ENCODE measurements at places on chromosomes 1 and 21.
A peak's percentile ranks its signal among the peaks of the same experiment; 100 is the strongest.

DNA sequence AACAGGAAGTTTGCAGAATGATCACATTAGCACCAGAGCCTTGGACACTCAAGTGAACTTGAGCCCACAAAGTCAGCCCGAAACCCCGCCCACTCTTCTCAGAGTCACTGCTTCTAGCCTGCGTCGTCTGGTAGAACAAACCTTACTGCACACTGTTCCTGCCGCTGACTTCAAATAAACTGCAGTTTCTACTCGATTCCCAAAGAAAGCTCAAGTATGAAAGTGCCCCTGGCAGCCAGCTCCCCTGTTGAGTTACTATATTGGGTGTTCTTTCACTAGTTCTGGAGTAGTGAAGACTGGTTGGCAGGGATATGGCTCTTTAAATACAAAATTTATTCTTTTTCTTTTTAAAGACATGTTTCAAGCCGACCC is 164.7 kb downstream of the GALNT2 start:
- DNase-seq = peak; percentile 39

DNA sequence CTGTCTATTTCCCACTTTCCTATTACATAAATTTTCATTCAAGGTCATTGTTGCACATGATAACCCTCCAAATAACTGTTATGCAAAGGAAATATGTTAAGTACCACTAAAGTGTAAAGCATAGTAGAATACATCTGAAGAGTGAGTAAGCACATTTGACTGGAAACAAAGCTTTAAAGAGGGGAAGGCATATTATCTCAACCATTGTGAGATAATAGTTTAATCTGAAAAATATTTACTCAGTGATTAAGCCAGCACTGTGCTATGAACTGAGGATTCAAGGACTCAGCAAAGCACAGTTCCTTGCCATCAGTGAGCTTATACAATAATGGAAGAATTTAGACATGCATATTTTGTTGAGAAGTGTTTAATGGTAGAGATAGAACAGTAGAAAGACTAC is 127.4 kb downstream of the HMCN1 start:
- no peak for DNase-seq

DNA sequence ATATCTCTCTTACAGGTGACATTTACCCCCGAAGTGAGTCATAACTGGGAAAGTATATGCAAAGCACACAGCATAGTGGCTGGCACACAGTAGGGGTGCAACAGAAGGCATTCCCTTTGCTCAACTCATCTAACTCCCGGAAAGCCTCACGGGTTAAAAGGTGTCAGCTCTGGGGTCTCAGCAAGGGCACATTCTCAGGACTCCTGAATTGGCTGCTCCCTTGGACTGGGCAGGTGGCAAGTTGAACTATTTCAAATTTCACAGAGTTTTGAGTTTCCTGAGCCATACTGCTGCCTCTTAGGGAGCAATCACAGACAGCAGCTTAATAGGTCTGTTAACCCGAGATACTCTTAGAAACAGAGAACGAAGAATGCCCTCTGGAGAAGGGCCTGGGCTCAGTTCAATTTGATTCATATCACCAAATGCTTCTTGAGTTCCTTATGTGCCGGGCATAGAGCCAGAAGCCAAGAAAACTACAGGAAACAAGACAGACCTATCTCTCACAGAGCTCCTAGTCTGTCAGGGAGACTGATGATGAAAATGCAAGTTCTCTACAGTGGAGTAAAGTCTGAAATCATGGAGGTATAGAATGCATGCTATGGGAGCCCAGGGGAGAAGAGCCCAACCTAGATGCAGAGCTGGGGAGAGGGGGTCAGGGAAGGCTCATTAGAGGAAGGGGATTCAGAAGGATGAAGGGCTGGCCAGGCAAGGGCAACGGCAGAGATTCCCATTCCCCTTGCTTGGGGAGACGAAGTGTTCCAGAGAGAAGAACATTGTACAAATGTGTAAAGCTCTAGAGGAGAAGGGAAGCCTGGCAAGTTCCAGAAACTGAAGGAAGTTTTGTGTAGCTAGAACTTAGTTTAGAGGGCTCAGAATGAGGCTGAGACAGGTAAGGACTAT is 143.9 kb upstream of the HMGB4 start:
- DNase-seq = no peak

DNA sequence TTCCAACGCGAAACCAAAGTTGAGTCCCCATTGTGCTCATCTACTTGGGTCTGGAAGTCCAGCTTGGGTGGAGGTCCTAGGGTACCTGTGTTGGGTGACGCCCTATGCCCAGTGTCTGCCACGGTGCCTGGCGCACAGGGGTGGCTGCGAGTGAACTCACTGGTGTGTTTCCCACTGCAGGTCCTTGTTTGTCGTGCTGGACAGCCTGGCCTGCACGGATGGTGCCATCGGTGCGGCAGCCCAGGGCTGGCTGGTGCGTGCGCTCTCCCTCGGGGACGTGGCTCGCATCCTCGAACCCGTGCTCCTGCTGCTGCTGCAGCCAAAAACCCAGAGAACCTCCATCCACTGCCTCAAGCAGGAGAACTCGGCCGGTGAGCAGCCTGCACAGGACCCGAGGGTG is 80.4 kb upstream of the MORC3 start:
- no peak for DNase-seq

- no peak for DNase-seq
Measured at GRCh38 chr1:11923069-11923826, 3.0 kb downstream of the KIAA2013 start.

DNA sequence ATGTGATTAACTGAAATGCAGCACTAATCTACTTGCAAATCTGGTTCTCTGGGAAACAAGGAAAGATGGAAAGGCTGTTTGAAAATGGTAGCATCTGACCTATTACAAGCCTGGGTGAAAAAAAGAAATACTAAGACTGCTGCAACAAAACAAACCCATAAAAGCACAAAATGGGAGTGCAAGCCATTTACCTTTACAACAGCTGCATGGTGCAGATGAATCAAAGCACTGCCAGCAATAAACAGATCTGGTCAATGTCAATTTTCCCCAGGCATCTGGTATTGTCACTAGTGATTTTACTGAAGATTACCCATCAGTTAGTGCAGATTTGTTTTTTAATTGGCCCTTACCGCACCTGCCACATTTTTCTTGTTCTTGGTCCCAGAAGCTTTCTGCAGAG is 1341.7 kb downstream of the PLA2G4A start:
- DNase-seq = no peak

- no peak for DNase-seq
Measured at GRCh38 chr1:54376430-54377039, 29.7 kb downstream of the SSBP3 start.

DNA sequence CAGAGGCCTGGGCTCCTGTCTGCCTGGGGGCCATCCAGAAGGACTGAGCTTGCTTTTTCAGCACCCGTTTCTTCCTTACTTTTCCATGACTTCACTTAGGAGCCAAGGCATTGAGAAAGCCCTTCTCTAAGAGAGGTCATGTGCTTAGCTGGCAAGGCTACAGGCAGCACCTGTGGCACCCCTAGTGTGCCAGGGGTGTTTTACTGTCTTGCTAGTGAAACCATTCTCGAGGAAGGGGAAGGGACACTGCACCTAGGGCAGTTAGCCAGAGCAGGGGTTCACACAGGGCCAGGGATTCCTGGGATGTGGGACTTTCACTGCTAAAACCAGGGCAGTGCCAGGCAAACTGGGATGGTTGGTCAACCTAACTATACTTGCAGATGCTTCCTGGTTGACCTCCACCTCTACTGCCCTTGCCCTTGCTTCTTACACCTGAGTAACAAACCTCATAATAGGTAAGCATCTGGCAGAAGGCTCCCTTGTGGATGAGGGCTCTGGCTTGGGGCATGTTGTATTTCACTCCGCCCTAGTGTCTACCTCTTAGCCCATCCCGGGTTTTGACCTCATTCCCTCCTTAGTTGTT is 69.2 kb downstream of the NOS1AP start:
- DNase-seq = no peak

- no peak for DNase-seq
Measured at GRCh38 chr1:9836632-9836960, 12.8 kb upstream of the CLSTN1 start.

DNA sequence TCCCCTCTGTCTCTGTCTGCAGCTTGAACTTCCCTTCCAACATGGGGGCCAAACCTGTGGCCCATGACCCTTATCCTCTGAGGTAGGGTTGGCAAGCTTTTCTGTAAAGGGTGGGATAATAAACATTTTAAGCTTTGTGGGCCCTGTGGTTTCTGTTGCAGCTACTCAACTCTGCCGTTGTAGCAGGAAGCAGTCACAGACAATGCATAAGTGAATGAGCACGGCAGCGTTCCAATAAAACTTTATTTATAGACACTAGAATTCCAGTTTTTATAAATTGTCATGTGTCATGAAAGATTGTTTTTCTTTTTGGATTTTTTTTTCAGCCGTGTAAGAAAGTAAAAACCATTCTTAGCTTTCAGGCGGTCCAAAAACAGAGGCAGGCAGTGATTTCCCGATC is 18.2 kb upstream of the CDK18 start:
- DNase-seq = no peak

DNA sequence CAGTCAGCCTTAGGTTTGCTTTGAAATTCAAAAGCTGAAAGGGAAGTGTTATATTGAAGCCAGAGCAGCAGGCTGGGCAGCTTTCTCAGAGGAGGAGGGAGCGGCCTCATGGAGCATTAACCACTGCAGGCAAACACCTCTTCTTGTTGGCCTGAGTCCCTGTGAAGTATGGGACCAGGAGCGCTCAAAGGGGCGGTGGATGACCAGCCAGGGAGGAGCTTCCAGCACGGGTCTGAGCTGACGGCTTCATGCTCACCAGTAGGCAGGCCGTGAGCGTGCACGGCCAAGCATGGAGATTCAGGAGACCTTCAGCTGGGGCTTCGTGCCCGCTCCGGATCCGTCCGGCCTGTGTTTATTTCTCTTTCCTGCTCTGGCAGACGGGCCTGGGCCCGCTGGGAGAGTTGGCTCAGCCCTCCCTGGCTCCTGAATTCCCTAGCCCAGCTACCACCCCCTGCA is 245.2 kb downstream of the TRABD2B start:
- no peak for DNase-seq

DNA sequence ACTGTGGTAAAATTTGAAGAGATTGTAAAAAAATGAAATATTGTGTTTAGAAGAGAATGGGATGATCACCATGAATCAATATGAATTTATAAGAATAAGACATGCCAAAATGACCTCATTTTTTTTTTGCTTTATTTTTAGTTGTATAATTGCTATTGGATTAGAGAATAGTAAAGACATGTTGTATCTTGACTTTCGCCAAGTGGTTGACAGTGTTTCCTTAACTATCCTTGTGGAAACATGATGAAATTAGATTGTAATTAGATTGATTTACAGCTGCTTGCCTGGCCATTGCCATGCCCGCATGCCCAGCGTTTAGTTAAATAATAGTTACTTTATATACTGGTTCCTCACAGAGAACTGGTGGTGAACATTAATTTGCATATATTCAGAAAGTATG is 154.9 kb downstream of the MAGI3 start:
- no peak for DNase-seq

- no peak for DNase-seq
Measured at GRCh38 chr1:220983877-220984635, 104.8 kb downstream of the HLX start.

DNA sequence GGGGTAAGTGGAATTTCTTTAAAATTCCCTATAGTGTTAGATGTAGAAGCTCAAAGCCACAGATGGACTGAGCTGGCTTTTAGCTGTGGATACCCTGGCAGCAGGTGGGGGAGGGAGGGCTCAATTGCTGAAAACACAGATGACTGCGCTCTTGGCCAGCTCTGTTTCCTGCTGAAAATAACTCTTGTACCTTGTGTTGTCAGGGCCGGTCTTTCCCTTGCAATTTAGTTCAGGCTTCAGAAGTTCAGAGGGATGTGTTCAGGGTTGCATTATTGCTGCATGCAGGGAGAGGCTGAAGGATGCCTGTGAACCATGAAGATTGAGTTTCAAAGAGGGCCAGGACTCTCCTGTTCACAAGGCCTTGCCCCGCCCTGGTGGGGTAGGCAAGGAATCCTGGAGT is 58.1 kb upstream of the GCLM start:
- no peak for DNase-seq

- DNase-seq = no peak
Measured at GRCh38 chr21:31233711-31234110, 110.3 kb downstream of the TIAM1 start.

GRCh38 chr21:33063907-33064622 is 5.9 kb upstream of the OLIG1 start:
- DNase-seq = no peak

GRCh38 chr1:211487082-211487481 is 4.9 kb downstream of the RD3 start:
- no peak for DNase-seq

DNA sequence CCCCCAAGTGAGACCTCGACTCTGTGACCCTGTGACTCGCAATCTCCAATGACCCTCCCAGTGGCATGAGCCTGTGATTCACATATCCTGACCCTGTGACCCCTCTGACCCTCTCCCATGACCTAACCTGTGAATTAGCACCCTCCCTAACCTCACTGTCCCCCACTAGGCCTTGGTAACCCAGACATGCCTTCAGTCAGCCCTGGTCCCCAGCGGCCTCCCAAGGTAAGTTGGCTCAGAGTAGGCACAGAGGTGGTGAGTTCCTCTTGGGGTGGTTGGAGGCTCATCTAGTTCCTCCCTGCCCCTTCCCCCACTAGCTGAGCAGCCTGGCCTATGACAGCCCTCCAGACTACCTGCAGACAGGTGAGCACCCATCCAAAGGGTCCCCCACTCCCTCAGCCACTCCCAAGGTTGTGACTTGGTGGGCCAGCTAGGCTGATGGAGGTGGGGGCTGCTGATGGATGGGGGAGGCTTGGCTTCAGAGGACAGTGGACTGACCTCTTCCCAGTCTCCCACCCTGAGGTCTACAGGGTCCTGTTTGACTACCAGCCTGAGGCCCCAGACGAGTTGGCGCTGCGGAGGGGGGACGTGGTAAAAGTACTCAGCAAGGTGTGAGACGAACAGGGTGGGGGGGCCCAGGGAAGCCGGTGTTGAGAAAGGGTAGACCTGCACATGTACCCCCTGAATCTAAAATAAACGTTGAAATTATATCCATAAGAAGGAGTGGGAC is 1.6 kb downstream of the SH3D21 start:
- no peak for DNase-seq

- DNase-seq = no peak
Measured at GRCh38 chr1:77126307-77126706, 92.9 kb downstream of the PIGK start.

- no peak for DNase-seq
Measured at GRCh38 chr1:205930195-205930577, 13.1 kb downstream of the SLC26A9 start.
